ENCODE measurements at places on chromosomes 13 and 19. TPM values are rescaled to one million over a fixed set of nuclear protein-coding genes. Genes with fewer than 3 reads are reported as not detected.

The ZNF134 gene
- 9.0 TPM for total RNA-seq

The LIM2 gene
- total RNA-seq: not detected

The ZNF808 gene
- 34.9 TPM for total RNA-seq

DNA sequence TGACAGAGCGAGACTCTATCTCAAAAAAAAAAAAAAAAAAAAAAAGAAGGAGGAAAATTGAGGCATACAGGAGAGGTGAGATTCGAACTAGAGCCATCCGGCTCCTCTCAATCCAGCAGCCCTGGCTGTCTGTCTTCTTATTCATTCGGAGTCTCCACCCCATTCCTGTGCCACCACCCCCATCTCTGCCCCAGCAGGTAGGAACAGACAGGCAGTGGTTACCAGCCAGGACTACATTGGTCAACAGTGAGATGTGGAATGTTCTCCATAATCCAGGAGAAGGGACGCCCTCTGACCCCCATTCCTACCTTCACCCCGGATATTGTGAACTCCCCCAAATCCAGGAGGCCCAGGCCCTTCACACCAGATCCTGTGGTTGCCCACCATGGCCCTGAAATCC lies 6.6 kb upstream of the S1PR2 start:
- no peak for DNase-seq

The KIR2DL1 gene
- total RNA-seq: not detected

DNA sequence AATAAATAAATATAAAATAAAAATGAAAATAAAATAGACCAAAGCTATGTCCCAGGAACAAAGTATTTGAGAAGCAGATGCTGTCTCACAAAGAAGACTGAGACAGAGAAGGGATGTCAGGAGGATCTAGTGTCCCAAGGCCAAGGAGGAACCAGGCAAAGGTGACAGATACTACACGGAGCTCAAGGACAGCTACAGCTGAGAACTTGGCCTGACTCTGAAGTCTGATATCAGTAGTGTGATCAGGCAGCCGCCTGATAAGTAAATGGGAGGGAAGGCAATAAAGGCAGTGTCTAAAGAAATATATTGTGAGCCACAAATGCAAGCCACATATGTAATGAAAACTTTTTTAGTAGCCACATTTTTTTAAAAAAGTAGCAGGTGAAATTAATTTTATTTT lies 20.4 kb upstream of the NANOS3 start:
- DNase-seq: no peak
